ENCODE measurements at places on chromosomes 3 and 15. TPM values are rescaled to one million over a fixed set of nuclear protein-coding genes. Genes with fewer than 3 reads are reported as not detected.
A peak's percentile ranks its signal among the peaks of the same experiment; 100 is the strongest.

UACA gene
- total RNA-seq = 92.7 TPM

GOLGA8R gene
- 6.3 TPM for total RNA-seq

TBL1XR1 gene
- total RNA-seq = 205 TPM

PRRT3 gene
- 3.9 TPM for total RNA-seq

RGMA gene
- 4.7 TPM for total RNA-seq

GPR149 gene
- not detected for total RNA-seq

ZBED2 gene
- 0.66 TPM for total RNA-seq

- DNase-seq = no peak
These were observed 64.8 kb upstream of the HEG1 start for GRCh38 chr3:125120379-125121122.

DNA sequence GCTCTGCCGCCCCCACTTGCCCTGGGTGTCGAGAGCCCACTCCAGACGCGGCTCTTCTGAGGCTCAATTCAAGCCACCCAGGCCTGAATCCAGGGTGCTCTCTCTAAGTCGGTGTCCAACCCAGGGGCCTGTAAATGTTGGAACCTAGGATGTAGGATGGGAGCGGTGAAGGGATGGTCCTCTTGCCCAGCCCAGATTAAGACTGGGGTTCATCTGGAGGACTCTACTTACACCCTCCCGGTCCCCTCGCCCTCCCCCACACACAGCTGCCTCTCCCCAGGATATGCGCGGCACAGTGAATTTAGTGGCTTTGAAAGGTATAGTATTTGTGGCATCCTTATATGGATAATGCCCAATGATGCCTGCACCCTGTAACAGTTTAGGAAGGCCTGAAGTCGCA lies 822 bp upstream of the FBN1 start:
- DNase-seq = no peak

- no peak for DNase-seq
These were observed 122.0 kb upstream of the OSTN start for GRCh38 chr3:191076903-191077552.

DNA sequence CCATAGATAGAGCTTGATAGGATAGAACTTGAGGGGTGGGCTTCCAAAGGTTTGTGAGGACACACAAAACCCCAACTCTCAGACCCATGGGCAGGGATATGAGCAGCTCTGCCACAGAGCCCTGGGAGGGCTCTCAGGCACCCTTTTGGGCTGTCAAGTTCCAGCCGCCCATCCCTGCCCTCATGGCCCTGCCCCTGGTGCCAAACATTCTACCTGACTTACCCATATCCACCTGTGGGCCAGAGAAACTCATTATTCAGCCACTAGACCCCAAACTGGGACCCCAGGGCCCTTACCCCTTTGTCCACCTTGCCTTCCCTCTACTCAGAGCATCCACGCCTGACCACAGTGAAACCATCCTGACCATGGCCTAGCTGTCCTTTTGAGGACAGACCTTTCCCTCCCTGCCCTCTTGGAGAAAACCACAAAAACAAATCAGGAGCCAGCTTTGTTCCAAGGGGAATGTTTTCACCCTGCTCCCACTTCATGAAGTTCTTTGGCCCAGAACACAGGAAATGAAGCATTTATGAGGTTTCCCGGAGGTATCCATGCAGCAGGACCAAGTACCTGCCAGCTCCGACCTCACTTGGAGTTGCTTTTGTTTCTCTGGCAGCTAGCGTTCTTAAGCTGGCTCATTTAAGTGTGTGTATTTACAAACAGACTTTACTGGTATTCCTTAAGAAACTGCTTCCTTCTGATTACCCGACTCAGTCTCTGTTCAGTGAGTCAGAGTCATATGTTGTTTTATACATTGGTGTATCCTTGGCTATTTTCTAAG lies 34.2 kb upstream of the GALNT15 start:
- DNase-seq = no peak

DNA sequence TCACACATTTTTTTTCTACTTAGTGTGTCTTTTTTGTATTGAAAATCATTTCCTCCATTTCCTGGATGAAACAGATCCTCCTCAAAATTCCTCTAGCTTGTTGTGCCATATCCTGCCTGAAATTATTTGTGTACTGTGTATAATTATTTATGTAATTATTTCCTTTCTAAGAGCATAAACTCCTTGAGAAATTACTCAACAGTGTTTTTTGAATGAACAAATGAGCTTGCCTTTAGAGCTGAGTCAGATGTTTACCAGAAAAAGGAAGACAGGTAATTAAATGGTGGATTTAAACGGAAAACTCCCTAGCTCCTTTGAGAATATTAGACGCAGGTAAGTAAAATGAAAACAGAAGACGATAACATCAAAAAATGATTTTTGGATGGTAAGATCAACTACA lies 13.2 kb upstream of the SECISBP2L start:
- no peak for DNase-seq

DNA sequence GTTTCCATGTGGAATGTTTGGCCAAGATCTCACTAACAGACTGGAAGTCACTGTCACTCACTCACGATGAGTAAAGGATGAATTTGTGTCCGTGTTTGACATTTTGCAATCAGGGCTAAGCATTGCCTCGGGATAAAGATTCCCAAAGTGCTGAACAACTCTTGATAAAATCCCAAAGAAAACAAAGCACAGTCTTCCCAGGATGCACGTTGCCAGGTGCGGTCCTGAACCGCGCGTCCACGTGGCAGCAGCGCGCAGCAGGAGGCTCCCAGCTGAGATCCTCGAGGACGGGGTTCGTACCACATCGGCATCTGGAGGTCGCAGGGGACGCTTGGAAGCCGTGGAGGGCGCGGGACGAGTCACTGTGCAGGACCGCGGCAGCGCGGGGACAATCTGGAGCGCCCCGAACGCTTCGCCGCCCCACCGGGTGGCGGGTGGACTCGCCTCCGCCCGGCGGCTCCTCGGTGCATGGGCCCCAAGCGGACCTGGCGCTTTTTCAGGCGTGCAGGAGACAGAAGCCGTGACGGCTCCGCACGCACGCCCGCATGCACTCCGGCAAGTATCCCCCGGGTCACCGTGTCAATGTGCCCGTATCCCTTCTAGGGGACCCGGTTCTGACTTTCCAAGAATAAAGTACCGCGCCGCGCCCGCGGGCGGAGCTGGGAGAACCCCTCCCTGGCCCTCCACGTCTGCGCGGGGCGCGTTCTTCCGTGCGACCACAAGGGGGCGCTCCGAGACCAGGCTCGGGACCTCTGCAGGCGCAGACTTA lies 17.7 kb downstream of the CPN2 start:
- DNase-seq = peak; percentile 90
